ENCODE measurements at places on chromosomes 16 and 17.

DNA sequence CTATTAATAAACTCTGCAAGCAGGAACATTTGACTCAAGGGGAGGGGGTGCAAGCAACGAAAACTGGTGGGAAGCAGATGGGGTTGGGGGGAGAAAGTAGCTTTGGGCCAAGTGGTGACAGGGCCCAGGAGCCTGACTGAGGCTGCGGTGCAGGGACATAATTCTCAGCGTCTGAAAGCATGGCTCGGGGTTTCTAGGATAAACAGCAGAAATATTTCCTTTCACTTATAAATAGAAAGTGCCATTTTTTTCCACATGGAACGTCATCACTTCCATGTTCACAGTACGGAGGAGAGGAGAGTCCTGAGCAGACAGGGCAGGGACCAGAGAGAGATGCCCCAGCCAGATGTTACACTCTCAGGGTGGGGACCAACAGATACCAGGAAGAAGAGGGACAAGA, 197.1 kb downstream of the ZFHX3 start:
- H3K27me3 ChIP-seq = no peaks in the 10 kb centered on the region
- no peak overlapping the region for H3K4me3 ChIP-seq
- H3K4me1 ChIP-seq = peaks cover 19% of the 10 kb centered on the region
- no peak overlapping the region for H3K27ac ChIP-seq

- no peaks in the 10 kb centered on the region for H3K36me3 ChIP-seq
- no peaks in the 10 kb centered on the region for H3K4me1 ChIP-seq
- H3K27me3 ChIP-seq = no peaks in the 10 kb centered on the region
Observed at GRCh38 chr16:61471737-61472136, 564.5 kb downstream of the CDH8 start.

DNA sequence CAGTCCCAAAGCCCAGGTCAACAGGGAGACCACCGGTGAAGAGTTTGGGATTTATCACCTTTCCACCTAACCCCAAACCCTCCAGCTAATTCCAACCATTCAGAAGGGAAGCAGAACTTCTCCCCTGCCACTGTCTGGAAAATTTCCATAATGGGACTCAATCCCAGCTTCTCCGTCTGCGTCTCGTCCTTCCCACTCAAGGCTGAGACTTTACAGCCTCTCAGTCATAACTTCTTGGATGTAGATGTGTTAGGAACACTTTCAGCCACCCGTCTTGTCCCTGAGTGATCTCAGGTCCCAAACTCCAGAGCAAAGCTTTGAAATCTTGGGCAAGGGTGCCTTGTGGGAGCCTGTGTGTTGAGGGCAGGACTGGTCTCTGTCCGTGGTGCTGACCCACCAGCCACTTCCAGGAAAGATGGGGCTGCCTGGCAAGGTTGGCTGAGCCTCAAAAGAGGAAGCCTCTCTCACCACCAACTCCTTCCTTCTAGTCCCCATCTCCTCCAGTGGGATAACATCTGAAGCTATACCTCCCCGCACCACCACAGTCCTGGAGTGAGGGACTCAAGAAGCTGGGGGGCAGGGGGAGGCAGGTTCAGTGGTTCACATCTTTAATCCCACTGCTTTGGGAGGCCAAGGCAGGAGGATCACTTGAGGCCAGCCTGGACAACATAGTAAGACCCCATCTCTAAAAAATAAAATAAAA, 9.3 kb downstream of the GAS2L2 start:
- no peak for DNase-seq
- H3K36me3 ChIP-seq = no peaks in the 10 kb centered on the region
- no peaks in the 10 kb centered on the region for H3K4me1 ChIP-seq
- no peak overlapping the region for H3K27ac ChIP-seq

- peaks cover 13% of the 10 kb centered on the region for H3K4me1 ChIP-seq
- H3K27ac ChIP-seq = peak overlapping the region; percentile 72
- DNase-seq = no peak
- H3K36me3 ChIP-seq = no peaks in the 10 kb centered on the region
- no peak overlapping the region for H3K4me3 ChIP-seq
Observed at GRCh38 chr17:17907469-17907868, 64.7 kb downstream of the TOM1L2 start.

- H3K27me3 ChIP-seq = peaks cover 7% of the 10 kb centered on the region
- H3K36me3 ChIP-seq = no peaks in the 10 kb centered on the region
Observed at GRCh38 chr17:39867084-39867879, 720 bp upstream of the ZPBP2 start.

GRCh38 chr16:21554795-21555585, 44.4 kb upstream of the METTL9 start:
- peak; percentile 79 for DNase-seq
- H3K4me1 ChIP-seq = no peaks in the 10 kb centered on the region
- H3K27ac ChIP-seq = no peak overlapping the region
- no peak overlapping the region for H3K4me3 ChIP-seq
- no peaks in the 10 kb centered on the region for H3K27me3 ChIP-seq

- no peaks in the 10 kb centered on the region for H3K36me3 ChIP-seq
- no peak overlapping the region for H3K27ac ChIP-seq
- H3K4me1 ChIP-seq = no peaks in the 10 kb centered on the region
- peak; percentile 32 for DNase-seq
- no peaks in the 10 kb centered on the region for H3K27me3 ChIP-seq
Observed at GRCh38 chr16:1188432-1189189, 35.7 kb downstream of the CACNA1H start.

- H3K27me3 ChIP-seq = no peaks in the 10 kb centered on the region
- H3K27ac ChIP-seq = no peak overlapping the region
- no peaks in the 10 kb centered on the region for H3K4me1 ChIP-seq
- no peak for DNase-seq
- H3K4me3 ChIP-seq = no peak overlapping the region
- no peaks in the 10 kb centered on the region for H3K36me3 ChIP-seq
Observed at GRCh38 chr17:13582776-13583547, 18.8 kb downstream of the HS3ST3A1 start.

GRCh38 chr16:76222853-76223252, 54.3 kb upstream of the CNTNAP4 start:
- H3K27me3 ChIP-seq = no peaks in the 10 kb centered on the region
- no peaks in the 10 kb centered on the region for H3K4me1 ChIP-seq
- no peaks in the 10 kb centered on the region for H3K36me3 ChIP-seq
- DNase-seq = no peak

- peaks cover 7% of the 10 kb centered on the region for H3K4me1 ChIP-seq
- DNase-seq = peak; percentile 53
- no peak overlapping the region for H3K4me3 ChIP-seq
- H3K36me3 ChIP-seq = no peaks in the 10 kb centered on the region
Observed at GRCh38 chr17:9206741-9207332, 185.5 kb downstream of the NTN1 start.

DNA sequence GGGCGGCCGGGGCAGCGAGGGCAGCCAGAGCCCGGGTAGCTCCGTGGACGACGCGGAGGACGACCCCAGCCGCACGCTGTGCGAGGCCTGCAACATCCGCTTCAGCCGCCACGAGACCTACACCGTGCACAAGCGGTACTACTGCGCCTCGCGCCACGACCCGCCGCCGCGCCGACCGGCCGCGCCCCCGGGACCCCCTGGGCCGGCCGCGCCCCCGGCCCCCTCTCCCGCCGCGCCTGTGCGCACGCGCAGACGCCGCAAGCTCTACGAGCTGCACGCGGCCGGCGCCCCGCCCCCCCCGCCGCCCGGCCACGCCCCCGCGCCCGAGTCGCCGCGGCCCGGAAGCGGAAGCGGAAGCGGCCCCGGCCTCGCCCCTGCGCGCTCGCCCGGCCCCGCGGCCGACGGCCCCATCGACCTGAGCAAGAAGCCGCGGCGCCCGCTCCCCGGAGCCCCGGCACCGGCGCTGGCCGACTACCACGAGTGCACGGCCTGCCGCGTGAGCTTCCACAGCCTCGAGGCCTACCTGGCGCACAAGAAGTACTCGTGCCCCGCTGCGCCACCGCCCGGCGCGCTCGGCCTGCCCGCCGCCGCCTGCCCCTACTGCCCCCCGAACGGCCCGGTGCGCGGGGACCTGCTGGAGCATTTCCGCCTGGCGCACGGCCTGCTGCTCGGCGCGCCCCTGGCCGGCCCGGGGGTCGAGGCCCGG, 36.1 kb upstream of the ZC3H18 start:
- peaks cover 7% of the 10 kb centered on the region for H3K27me3 ChIP-seq
- peak overlapping the region; percentile 56 for H3K27ac ChIP-seq
- H3K36me3 ChIP-seq = no peaks in the 10 kb centered on the region
- peaks cover 4% of the 10 kb centered on the region for H3K4me1 ChIP-seq
- DNase-seq = peak; percentile 65

DNA sequence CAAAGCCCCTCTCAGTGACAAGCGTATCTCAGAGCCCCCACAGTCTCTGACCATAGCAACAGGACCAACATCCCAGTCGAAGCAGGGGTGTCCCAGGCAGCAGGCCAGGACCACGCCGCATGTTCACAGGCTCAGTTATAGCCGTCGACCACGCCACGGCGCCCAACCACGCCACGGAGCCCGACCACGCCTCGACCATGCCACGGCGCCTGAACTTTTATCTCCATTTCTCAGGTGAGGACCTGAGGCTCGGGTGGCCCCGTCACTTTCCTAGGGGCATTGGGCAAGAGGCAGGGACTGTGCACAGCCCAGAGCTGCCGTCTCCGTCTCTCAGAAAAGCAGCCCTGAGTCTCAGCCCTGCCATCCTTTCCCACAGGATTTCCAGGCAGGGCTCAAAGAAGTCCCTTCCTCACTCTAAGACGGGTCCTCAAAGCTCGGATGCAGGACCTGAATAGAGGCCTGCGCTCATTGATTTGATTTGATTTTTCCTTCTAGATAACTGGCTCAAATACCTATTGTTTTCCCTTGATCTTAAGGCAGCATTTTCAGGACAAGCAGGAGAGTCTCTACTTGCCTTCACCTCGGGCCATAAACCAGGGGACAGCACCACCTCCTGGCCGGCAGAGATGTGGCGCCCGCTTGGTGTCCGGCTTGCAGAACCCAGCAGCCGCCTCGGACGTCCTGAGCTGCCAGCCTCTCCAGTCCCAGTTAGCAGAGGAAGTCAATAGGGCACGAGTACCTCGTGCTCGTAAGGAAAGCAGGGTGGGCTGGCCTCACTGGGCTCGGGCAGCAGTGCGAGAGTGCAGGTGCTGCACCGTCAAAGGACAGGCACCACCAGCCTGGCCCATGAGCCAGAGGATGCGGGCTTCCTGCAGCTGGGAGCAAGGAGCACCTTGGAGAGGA, 38.8 kb downstream of the C16orf95 start:
- H3K4me3 ChIP-seq = no peak overlapping the region
- H3K27me3 ChIP-seq = peaks cover 3% of the 10 kb centered on the region
- peak; percentile 74 for DNase-seq
- no peak overlapping the region for H3K27ac ChIP-seq
- no peaks in the 10 kb centered on the region for H3K36me3 ChIP-seq

DNA sequence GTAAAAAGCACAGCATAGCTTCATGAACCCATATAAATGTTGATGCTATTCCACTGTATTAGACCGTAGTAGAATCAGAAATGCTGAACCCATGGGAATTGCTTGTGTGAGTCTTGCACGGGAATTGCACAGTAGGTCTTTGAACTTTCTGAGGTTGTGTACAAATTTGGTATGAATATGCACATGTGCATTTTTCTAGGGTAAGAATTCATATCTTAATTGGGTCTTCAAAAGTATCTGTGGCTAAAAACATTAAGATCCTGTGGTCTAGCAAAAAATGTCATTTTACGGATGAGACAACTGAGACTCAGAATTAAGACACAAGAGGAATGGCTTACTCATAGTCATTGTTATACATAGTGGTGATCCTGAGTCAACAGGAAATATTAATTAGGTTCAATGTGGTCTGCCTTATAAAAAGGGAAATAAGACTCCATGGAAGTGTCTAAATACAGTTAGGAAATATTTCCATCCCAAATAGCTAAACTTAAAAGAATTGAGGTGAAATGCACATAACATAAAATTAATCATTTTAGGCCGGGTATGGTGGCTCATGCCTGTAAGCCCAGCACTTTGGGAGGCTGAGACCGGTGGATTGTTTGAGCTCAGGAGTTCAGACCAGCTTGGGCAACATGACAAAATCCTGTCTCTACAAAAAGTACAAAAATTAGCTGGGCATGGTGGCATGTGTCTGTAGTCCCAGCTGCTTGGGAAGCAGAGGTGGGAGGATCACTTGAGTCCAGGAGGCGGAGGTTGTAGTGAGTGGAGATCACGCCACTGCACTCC, 22.8 kb downstream of the TAOK1 start:
- H3K4me3 ChIP-seq = no peak overlapping the region
- H3K4me1 ChIP-seq = no peaks in the 10 kb centered on the region
- H3K27me3 ChIP-seq = no peaks in the 10 kb centered on the region

- DNase-seq = no peak
- H3K36me3 ChIP-seq = no peaks in the 10 kb centered on the region
- H3K4me3 ChIP-seq = no peak overlapping the region
- no peaks in the 10 kb centered on the region for H3K27me3 ChIP-seq
- H3K27ac ChIP-seq = no peak overlapping the region
- peaks cover 3% of the 10 kb centered on the region for H3K4me1 ChIP-seq
Observed at GRCh38 chr17:47184681-47185080, 4.4 kb downstream of the CDC27 start.

GRCh38 chr16:63880948-63881347, 1240.9 kb downstream of the CDH11 start:
- H3K27me3 ChIP-seq = no peaks in the 10 kb centered on the region
- DNase-seq = no peak
- H3K4me1 ChIP-seq = no peaks in the 10 kb centered on the region
- H3K4me3 ChIP-seq = no peak overlapping the region
- H3K27ac ChIP-seq = no peak overlapping the region

GRCh38 chr17:2721603-2722002, 10.0 kb upstream of the CLUH start:
- H3K4me3 ChIP-seq = no peak overlapping the region
- no peak for DNase-seq
- H3K36me3 ChIP-seq = no peaks in the 10 kb centered on the region
- no peaks in the 10 kb centered on the region for H3K27me3 ChIP-seq
- H3K27ac ChIP-seq = no peak overlapping the region
- H3K4me1 ChIP-seq = no peaks in the 10 kb centered on the region

GRCh38 chr17:42779936-42780850, at the start of gene WNK4:
TSS of gene WNK4 (plus strand) at chr17:42780610. CDS start at chr17:42780699, 89 bp downstream.
- H3K4me1 ChIP-seq = no peaks in the 10 kb centered on the region
- H3K27ac ChIP-seq = peak within 1 kb of the TSS; percentile 75
- no peaks in the 10 kb centered on the region for H3K27me3 ChIP-seq
- peaks cover 3% of the 10 kb centered on the region for H3K36me3 ChIP-seq

DNA sequence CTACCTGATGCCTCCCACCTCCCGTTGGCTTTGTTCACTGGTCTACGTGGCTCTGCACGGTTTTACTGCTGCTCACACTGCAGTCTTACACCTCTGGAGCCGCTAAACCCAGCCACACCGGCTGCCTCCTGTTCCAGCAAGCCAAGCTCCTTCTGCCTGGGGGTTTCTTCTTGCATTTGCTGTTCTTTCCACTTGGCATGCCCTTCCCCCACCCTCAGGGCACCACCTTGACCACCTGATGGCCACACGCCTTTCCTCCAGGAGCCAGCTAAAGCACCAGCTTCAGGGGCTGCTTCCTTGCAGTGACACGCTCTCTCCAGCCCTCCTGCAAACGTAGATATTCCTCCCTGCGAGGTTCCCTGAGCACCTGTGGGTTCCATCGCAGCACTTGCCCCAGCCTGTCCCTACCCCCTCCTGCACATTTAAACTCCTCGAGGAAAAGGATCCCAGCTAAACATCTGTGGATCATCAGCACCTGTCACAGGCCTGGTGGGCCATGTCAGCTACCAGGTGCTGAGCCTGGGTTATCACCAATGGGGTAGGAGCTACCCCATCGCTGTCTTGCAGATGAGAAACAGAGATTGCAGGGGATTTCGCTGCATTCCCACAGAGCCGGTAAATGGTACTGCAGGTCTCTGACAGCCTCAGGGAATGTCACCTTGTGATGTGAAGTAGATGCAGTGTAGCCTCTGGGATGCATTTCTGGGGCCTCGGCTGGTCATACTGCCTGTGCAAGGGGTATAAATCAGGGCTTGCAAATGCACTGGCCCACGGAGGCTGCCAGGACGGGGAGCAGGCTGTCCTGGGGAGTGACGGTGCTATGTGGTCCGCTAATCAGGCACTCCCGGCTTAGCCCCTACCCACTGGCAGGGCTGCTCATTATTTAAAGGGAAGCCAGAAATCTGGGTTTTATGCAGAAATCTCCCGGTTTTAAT, 285.2 kb downstream of the CPPED1 start:
- H3K4me3 ChIP-seq = no peak overlapping the region
- H3K4me1 ChIP-seq = no peaks in the 10 kb centered on the region
- no peaks in the 10 kb centered on the region for H3K27me3 ChIP-seq
- no peak overlapping the region for H3K27ac ChIP-seq
- no peak for DNase-seq
